Skin of body (tissue), 3 donors: ENCODE measurements at places on chromosomes 4 and X. TPM values are rescaled to one million over a fixed set of nuclear protein-coding genes. Genes with fewer than 3 reads are reported as not detected.

Gene BMPR1B
- total RNA-seq: 4.5 TPM

Gene LNX1
- total RNA-seq: 6.9 TPM

Gene ATOH1
- 0.30 TPM for total RNA-seq

Gene CXXC4
- total RNA-seq: 0.59 TPM

Gene FMR1NB
- total RNA-seq: not detected

Gene PCDH10
- total RNA-seq: 0.49 TPM

Gene CXCL8
- total RNA-seq: 15.5 TPM

Gene TLR1
- 12.6 TPM for total RNA-seq

Gene TAF7L
- total RNA-seq: 0.20 TPM

Gene KCNIP4
- 2.8 TPM for total RNA-seq

Gene TLL1
- total RNA-seq: 5.8 TPM

Gene HAND2
- total RNA-seq: 1.1 TPM

Gene TCP11X2
- total RNA-seq: not detected

Gene PDE5A
- 40.2 TPM for total RNA-seq

Gene CSAG1
- not detected for total RNA-seq

Gene IL2
- not detected for total RNA-seq

Gene MORF4L2
- 231 TPM for total RNA-seq

Gene THOC2
- total RNA-seq: 118 TPM

Gene ETDC
- total RNA-seq: not detected

Gene GPC3
- 307 TPM for total RNA-seq

Gene F8
- total RNA-seq: 3.1 TPM

Gene SNX12
- 31.2 TPM for total RNA-seq

Gene NXF2
- total RNA-seq: not detected

Gene SSX1
- total RNA-seq: not detected

Gene CSAG2
- total RNA-seq: not detected

Gene CD40LG
- 0.10 TPM for total RNA-seq

Gene PTCHD1
- total RNA-seq: 0.99 TPM

Gene PCYT1B
- total RNA-seq: 0.49 TPM

Gene ZDHHC15
- 3.0 TPM for total RNA-seq

Gene IL2RG
- 2.6 TPM for total RNA-seq

Gene FAM9C
- not detected for total RNA-seq

Gene TRPC3
- total RNA-seq: 3.1 TPM

Gene OPHN1
- 17.9 TPM for total RNA-seq

Gene RNF175
- total RNA-seq: 1.9 TPM

Gene BRS3
- not detected for total RNA-seq

Gene GPRASP2
- 24.9 TPM for total RNA-seq

Gene EDA2R
- 0.99 TPM for total RNA-seq

Gene ARL9
- 0.10 TPM for total RNA-seq

Gene SPARCL1
- total RNA-seq: 118 TPM

Gene HELT
- total RNA-seq: 0.30 TPM

Gene XK
- total RNA-seq: 5.9 TPM

Gene YY2
- 2.5 TPM for total RNA-seq

Gene XKRX
- total RNA-seq: 7.6 TPM
